Right renal cortex interstitium (tissue), 3 donors: ENCODE measurements at places on chromosomes 5 and 9.
A peak's percentile ranks its signal among the peaks of the same experiment; 100 is the strongest.

- no peak for DNase-seq
Observed at GRCh38 chr5:167442922-167443321, 848.5 kb upstream of the WWC1 start.

GRCh38 chr9:80995759-80996158, 693.6 kb downstream of the TLE1 start:
- DNase-seq: no peak

GRCh38 chr5:34603378-34603777, 52.8 kb upstream of the RAI14 start:
- DNase-seq: no peak

GRCh38 chr5:65769539-65769938, 47.5 kb downstream of the NLN start:
- DNase-seq: no peak

DNA sequence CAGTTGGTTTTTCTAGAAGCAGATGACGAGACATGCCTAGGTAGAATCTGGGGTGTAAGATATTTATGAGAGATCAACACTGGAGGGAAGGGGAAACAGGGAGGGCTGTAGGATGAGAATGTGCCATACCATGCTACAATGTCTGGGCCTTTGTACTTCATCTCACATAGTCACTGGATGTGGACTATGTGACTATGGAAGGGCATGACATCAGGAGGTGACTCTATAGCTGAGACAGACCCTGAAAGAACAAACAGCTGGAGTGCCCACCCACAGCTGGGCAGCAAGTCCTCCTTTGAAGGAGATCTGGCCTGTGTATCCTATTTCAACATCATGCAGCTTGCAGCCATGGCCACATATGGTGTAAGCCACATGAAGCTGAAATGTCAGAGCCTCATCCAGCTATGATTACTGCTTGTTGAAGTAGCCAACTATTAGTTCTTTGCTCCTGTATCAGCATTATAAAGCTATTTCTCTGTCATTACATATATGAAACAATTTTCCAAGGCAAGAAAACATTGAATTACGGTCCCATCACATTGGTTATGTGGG, 46.2 kb upstream of the KIF2A start:
- DNase-seq: no peak

GRCh38 chr5:50439221-50439620, 1.9 kb downstream of the EMB start:
- no peak for DNase-seq

GRCh38 chr5:98041661-98042060, 731.8 kb upstream of the RGMB start:
- no peak for DNase-seq

DNA sequence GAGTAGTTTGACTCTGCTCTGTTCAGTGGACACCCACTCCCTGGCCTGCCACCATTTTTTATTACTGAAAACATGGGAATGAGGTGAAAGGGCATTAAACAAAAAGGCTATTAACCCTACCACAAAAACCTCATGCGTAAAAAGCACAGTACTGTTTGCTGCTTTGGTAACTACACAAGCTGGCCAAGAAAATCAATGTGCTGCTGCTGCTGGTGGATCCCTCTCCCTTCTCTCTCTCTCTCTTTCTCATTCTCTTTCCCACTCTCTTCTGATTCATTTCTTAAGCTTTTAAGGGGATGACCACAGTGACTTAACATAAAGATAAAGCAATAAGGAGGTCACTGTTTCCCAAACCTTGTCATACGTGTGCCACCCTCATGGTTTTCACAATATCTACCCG, 183.2 kb upstream of the TBC1D2 start:
- DNase-seq: no peak

GRCh38 chr9:134937164-134937555, 19.4 kb upstream of the FCN1 start:
- no peak for DNase-seq

GRCh38 chr9:715300-715699, 126.2 kb upstream of the DMRT1 start:
- no peak for DNase-seq

- no peak for DNase-seq
Observed at GRCh38 chr9:26775391-26775790, 117.2 kb downstream of the CAAP1 start.

GRCh38 chr5:113294311-113295110, 140.3 kb downstream of the TSSK1B start:
- DNase-seq: peak; percentile 74

DNA sequence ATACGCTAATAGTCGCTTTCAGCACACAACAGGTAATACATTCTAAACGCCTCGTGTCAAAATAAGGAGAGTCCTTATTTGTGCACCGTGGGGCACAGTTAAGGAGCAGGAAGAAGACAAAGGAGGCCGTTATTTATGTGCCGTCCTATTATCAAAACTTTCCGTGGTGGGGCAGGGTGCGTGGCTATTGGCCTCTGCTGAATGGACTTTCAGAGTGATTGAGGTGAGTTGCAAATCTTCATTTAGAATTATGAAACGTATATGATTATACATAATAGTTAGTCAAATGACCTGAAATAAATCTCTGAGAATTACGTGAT, 833 bp downstream of the C5orf24 start:
- no peak for DNase-seq
